ENCODE measurements at places on chromosomes 4 and X.

DNA sequence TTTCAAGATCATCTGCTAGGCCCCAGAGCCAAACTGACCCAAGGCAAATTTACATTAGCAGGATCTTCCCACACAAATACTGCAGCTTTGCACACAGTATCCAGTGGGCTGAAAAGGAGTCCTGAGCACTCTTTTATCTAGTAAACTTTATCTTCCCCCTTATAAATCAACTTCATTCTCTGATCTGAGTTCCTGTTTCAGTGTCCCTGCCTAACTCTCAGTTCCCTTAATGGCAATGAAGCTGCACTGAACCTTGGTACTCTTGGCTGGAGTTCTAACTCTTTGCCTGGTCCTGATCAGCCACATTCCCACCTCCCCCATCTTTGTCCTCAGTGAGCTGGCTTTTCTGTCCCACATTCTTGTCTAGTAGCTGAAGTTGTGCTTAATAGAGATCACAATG, 37.4 kb downstream of the EDA2R start:
- no peak for DNase-seq

DNA sequence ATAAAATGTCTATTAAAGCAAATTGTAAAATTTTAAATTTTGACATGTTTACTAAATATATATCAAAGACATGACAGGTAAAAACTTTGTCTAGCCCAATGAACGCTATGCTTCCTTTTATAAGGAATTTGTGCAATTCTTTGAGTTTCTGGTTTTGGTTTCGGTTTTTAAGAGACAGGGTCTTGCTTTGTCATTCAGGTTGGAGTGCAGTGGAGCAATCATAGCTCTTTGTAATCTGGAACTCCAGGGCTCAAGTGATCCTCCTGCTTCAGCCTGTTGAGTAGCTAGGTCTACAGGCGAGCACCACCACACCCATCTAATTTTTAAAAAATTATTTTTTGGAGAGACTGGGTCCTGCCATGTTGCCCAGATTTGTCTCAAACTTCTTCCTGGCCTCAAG, 60.7 kb downstream of the BLTP1 start:
- no peak for DNase-seq

DNA sequence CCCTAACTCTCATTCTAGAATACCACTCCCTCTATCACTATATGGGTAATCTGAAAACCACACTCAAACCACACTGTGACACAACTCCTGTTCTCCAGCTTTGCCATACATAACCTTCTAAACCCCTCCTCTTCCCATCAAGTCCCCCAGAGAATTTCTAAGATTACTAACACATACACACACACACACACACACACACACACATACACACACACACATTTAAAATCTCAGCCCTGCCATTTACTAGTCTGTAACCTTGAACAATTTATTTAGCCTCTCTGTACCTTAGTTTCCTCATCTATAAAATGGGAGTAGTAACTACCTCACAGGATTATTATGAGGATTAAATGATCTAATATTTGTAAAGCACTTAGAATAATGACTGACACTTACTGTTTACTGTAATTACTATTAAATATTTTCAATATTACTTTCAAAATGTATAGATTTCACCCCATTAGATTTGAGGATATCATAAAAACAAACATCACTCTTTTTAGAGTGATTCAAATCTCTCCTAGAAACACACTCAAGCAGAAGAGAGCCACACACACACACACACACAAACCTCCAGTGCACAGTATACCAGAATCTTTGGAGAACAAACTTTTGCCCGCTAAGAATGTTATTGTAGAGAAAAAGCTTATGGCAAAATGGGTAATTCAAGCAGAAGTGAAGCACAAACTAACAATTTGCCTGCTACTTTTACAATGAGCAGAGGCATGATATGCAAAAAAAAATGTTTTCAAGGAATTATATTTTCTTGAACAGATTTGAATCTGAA, 3.8 kb downstream of the ANKRD50 start:
- DNase-seq: no peak

DNA sequence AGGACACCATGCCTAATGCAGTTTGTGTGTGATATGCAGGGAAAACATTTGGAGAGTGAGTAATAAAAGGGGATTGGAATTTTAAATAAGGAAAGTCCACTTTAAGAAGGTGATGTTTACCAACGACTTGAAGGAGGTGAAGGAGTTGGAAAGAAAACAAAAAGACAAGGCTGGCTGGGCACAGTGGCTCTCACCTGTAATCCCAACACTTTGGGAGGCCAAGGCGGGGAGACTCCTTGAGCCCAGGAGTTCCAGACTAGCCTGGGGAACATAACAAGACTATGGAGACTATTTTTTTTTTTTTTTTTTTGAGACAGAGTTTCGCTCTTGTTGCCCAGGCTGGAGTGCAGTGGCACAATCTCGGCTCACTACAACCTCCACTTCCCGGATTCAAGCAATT, 11.0 kb downstream of the NDUFB11 start:
- DNase-seq: no peak

- no peak for DNase-seq
Observed at GRCh38 chr4:174545268-174545667, 23.0 kb upstream of the HPGD start.

DNA sequence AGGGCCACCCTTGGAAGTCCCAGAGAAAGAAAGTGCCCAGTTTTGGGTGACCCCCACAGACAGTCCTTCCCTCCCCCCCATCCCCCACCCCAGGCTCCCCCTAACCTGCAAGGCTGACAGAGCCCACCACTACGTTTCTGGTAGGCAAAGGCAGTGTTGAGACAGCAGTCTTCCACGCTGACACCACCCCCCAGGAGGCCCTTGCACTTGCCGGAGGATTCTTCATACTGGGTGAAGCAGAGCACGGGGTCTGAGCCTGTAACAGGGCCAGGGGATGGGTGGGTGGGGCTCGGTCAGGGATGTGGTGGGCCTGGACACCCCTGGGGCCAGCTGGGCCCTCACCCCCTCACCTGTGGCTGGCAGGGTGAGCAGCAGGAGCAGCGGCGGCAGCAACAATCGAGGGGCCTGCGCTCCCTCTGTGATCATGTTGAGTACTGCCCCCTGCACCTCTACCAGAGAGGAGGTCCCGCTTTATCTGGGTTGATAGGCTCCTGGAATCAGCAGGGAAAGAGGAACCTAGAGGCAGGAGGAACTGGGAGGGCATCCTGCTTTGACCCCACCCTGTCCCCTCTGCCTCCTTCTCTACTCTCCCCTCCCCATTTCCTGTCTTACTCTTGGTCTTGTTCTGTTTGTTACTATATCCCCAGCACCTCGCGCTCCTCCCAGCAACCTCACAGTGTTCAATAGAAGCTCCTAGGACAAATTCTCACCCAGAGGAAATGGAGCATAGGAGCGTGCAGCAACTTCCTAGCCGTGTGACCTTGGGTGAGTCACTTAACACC, at the start of gene CFP:
CFP (minus strand) TSS at position 512 of the 782 bp plus-strand sequence; CDS start at position 426, 86 bp downstream.
- no peak for DNase-seq

DNA sequence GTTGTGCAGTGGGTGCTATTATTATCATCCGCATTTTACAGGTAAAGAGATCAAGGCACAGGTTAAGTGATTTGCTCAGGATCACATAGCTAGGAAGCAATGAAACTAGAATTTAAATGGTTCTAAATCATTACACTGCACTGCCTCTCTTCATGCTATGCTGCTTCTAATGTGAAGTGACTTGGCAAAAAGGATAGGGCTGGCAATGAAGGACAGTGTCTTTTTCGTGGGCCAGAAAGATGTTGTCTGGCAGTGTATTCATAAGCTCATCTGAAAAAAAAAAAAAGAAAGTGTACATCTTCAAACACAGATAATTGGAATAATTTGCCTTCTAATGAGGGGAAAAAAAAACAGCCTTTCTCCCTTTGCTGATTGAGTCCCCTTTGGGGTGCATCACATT, 132.2 kb upstream of the FUNDC1 start:
- no peak for DNase-seq

GRCh38 chrX:120562569-120562926, 1.8 kb upstream of the CUL4B start:
- DNase-seq: no peak

- no peak for DNase-seq
Observed at GRCh38 chr4:655464-656151, 18.5 kb downstream of the ATP5ME start.

DNA sequence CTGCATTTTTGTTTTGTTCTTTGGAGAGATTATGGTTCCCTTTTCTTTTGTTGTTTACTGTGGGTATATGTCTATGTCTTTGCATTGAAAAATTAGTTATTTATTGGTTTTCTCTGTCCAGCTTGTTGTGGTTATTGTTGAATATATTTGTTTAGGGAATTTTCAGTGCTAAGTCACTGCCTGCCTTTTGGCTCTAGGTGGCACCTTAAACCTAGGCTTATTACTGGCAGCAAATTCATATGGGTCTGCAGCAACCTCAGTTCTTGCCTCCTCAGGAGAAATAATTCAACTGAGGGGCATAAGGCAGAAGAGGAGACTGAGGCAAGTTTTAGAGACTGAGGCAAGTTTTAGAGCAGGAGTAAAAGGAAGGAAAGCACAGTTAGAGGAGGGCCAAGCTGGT, 1157.3 kb upstream of the AGA start:
- DNase-seq: no peak

GRCh38 chr4:40586729-40587128, 42.9 kb downstream of the RBM47 start:
- no peak for DNase-seq

- no peak for DNase-seq
Observed at GRCh38 chrX:44922980-44923379, 50.0 kb downstream of the KDM6A start.

- no peak for DNase-seq
Observed at GRCh38 chr4:78484574-78484973, 67.0 kb upstream of the ANXA3 start.

DNA sequence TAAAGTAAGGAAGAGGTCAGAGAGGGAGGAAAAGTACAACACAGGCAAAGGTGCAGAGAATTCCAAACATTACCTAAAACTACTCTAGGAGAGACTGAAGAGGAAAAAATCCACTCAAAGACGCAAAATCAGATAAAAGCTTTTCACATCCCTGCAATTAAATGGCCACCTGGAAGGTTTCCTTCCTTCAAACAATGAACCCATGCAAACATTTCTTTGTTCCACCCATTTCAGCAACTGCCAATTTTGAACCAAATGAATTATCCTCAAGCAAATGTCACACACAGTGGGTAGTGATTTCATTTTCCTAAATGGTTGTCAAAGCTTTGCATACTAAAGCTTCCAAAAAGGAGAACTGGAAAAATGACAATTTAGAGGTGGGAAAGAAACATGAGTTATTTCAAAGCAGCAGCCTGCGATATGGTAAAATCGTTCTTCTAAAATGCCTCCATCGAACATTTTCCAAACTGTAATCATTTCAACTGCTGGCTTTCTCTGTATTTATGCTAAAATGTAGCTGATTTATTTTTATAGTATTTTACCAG, 45.0 kb downstream of the APBB2 start:
- DNase-seq: no peak

DNA sequence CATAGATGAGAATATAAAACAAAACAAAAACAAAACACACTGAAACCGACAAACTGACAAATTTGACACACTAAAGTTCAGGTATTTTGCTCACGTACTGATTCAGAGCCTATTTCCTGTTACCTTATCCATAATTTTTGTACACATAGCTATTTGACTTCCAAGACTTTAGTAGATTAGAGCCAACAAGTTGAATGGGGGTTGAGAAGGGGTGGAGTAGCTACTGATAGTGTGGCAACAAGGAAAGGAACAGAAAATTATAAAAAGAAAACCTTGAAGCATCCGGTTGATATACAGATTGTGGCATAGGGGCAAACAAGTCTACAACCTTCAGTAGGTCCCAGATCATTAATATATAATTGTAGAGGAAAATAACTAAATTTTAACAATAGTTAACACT, 92.3 kb upstream of the RASGEF1B start:
- no peak for DNase-seq

Measured in stimulated activated CD8-positive, alpha-beta memory T cell treated with anti-CD3 and anti-CD28 coated beads, Interleukin-4, amount 100 ng/mL, for 1 hour (primary cell).